ENCODE measurements at places on chromosomes 2 and 18.

DNA sequence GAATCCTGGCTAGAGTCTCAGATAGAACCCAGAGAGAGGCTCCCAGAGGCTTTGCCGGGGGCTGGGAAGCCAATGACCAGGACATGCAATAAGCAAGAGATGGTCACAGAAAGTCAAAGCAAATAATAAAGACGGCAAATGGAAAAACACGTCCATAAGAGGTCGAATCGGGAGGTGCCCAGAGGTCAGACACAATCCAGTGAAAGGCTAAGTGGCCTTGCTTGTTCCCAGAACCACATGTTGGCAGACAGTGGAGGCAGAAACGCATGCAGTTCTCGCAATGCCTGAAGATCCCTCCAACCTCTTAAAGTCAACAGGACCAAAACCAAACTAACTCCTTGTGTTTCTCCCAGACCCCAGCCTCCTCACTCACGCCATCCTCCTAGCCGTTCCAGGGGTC lies 3.0 kb downstream of the CYB5A start:
- no peak for DNase-seq

DNA sequence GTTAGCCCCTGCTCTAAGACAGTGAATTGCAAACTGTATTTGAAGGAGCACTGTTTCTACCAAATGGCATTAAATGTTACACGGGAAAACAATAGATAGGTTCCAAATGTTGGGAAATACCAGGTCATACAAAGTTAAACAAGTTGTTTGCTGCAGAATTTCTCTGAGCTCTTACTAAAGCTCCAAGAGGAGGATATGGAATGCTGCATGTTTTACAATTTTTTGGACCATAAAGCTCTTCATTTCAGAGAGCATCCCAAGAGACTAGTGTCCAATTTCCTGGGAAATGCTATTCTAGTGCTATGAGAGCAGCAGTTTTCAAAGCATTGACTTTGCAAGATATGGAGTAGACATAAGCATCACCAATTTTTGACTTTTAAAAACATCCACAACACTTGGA lies 155.6 kb upstream of the CCDC68 start:
- no peak for DNase-seq

DNA sequence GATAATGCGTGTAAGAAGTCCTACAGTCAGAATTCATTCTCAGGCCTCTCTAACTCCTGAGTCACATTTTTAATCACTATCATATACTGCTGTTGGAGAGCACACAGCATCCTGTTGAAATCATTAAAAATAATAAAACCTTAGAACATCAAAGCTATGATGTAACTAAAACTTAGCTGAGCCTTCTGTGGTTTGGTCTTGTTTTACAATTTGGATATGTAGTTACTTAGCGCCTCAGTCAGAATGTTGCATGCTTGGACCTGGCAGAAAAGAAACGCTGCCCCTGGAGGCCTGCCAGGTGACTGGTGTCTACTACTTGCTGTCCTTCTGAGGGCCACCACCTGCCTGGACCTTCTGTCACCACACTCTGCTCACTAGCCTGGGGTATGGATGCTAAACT lies 261.1 kb upstream of the RASGRP3 start:
- DNase-seq: no peak

- DNase-seq: no peak
These were observed 14.7 kb downstream of the CROCC2 start for GRCh38 chr2:240920783-240921231.

- no peak for DNase-seq
These were observed 71.0 kb downstream of the HS1BP3 start for GRCh38 chr2:20579866-20580265.

- DNase-seq: no peak
These were observed 9.3 kb downstream of the RHOB start for GRCh38 chr2:20456116-20456571.

Measured in HAP-1 (cell line).